ENCODE measurements at places on chromosomes 12 and 14. TPM values are rescaled to one million over a fixed set of nuclear protein-coding genes. Genes with fewer than 3 reads are reported as not detected.

The RASSF3 gene
- total RNA-seq = 299 TPM

The IGF1 gene
- 48.7 TPM for total RNA-seq

The HOXC12 gene
- not detected for total RNA-seq

The MON2 gene
- 30.0 TPM for total RNA-seq

The BICDL1 gene
- total RNA-seq = 1.2 TPM

The HOTAIR gene
- total RNA-seq = not detected

The OTOGL gene
- total RNA-seq = 0.83 TPM

The CEBPE gene
- not detected for total RNA-seq

DNA sequence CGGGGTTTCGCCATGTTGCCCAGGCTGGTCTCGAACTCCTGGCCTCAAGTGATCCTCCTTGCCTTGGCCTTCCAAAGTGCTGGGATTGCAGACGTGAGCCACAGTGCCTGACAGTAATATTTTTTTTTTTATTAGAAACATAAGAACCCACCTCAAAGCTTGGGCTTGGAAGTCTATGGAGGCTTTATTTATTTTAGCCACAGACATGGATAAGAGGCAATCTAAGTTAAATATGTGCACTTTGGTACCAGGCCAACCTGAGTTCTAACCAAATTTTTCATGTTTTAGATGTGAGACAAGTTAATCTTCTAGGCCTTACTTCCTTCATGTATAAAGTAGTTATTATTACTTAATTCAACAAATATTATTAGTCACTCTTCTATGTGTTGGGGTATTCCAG lies 96.9 kb downstream of the RAD51B start:
- H3K4me1 ChIP-seq = peaks cover 10% of the 10 kb centered on the region
- no peak overlapping the region for H3K4me3 ChIP-seq
- H3K36me3 ChIP-seq = no peaks in the 10 kb centered on the region
- no peaks in the 10 kb centered on the region for H3K27me3 ChIP-seq

DNA sequence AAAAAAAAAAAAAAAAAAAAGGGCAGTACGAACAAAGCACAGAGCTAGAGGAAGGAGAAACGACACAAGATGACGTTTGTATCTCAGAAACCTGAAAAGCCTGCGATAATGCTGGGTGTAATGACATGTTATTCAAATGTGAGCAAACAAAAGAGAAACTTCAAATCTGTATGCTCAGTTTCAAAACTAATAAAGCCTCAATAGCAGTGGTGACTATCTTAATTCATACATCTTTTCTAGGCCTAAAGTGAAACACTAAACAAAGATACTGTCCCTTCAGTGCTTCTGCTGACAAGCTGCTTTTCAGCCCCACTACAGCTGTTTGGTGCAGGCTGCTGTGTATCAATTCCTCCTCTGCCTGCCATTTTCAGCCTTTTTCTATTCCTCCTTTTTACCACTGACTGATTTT lies 15.8 kb downstream of the ITPR2 start:
- H3K4me1 ChIP-seq = peaks cover 18% of the 10 kb centered on the region
- no peaks in the 10 kb centered on the region for H3K36me3 ChIP-seq
- no peak overlapping the region for H3K27ac ChIP-seq
- DNase-seq = no peak

DNA sequence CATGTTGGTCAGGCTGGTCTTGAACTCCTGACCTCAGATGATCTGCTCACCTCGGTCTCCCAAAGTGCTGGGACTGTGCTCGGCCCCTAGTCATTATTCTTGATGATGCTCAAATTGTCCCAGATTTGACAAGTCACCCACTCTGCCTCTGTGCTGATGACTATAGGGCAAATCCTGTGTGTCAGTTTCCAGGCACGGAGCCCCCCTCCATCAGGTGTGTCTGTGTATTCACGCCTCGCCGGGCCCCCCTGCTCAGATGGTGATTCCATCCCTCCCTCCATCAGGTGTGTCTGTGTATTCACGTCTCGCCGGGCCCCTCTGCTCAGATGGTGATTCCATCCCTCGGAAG lies 4.3 kb upstream of the GPR132 start:
- H3K4me3 ChIP-seq = no peak overlapping the region
- no peaks in the 10 kb centered on the region for H3K27me3 ChIP-seq
- H3K36me3 ChIP-seq = no peaks in the 10 kb centered on the region
- no peak for DNase-seq
- no peak overlapping the region for H3K27ac ChIP-seq
- H3K4me1 ChIP-seq = peaks cover 7% of the 10 kb centered on the region

DNA sequence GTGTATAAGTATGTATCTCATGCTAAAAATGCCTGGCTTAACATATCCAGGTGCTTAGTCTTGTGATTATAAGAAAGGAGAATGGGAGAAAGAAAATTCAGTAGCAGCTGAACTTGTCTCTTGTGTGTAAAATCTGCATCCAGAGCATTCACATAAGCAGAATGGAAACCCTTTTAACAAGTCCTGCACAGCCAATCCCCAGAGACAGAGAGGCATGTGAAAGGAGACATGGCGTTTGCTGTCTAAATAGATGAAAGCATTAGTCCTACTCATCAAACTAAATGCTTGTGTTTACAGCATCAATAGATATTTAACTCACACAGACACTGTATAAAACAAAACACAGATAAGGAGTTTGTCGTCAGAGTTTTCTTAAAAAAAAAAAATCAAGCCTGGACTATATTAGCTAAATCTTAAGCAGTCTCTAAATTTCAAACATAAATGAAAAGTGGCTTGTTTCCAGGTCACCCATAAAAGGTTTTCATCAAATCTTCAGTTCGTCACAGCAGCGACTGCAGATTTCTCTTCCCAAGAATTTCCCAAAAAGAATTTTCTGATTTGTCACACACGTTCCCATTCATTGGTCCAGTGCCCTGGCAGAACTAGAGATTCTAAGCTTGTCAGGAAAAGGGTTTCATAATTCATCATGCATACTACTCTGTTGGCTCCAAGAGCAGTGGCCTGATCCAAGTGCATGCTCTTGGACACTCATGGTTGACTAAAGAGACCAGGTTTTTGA lies 249.2 kb downstream of the BTG1 start:
- DNase-seq = no peak
- H3K27me3 ChIP-seq = no peaks in the 10 kb centered on the region
- no peaks in the 10 kb centered on the region for H3K36me3 ChIP-seq
- H3K27ac ChIP-seq = no peak overlapping the region

DNA sequence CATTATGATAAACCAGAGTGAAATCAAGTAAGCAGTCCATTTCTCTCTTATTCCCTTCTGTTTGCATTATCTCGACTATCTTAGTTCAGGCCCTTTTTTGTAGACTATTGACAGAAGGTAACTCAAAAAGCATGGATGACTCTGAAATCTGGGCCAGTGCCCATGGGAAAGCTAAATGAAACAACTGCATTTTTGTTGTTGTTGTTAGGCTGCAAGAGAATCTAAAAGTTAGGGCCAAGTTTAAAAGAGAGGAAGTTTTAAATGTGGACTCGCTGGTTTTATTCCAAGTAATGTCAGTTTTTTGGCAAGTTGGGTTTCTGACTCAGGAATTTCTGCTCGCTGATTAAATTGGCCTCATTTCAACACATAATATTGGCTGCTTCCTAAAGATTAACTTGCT lies 201.1 kb downstream of the PIK3C2G start:
- DNase-seq = no peak
- peaks cover 14% of the 10 kb centered on the region for H3K4me1 ChIP-seq
- no peak overlapping the region for H3K27ac ChIP-seq
- no peaks in the 10 kb centered on the region for H3K36me3 ChIP-seq
- H3K4me3 ChIP-seq = no peak overlapping the region

GRCh38 chr12:89568484-89568883 lies 42.6 kb upstream of the POC1B start:
- H3K36me3 ChIP-seq = no peaks in the 10 kb centered on the region
- peak; percentile 12 for DNase-seq
- H3K4me3 ChIP-seq = no peak overlapping the region
- no peaks in the 10 kb centered on the region for H3K27me3 ChIP-seq
- no peaks in the 10 kb centered on the region for H3K4me1 ChIP-seq

- H3K36me3 ChIP-seq = no peaks in the 10 kb centered on the region
- H3K27me3 ChIP-seq = no peaks in the 10 kb centered on the region
- H3K27ac ChIP-seq = no peak overlapping the region
- no peak overlapping the region for H3K4me3 ChIP-seq
- DNase-seq = no peak
Observed at GRCh38 chr12:42791399-42791798, 201.9 kb upstream of the PRICKLE1 start.

- H3K36me3 ChIP-seq = no peaks in the 10 kb centered on the region
- no peak for DNase-seq
- H3K27ac ChIP-seq = no peak overlapping the region
- H3K4me1 ChIP-seq = no peaks in the 10 kb centered on the region
Observed at GRCh38 chr12:18153826-18154225, 63.8 kb upstream of the RERGL start.

- peaks cover 84% of the 10 kb centered on the region for H3K36me3 ChIP-seq
- no peak overlapping the region for H3K4me3 ChIP-seq
- no peak overlapping the region for H3K27ac ChIP-seq
- no peak for DNase-seq
- H3K27me3 ChIP-seq = no peaks in the 10 kb centered on the region
Observed at GRCh38 chr12:29752121-29752520, 31.6 kb downstream of the TMTC1 start.

- H3K4me3 ChIP-seq = no peak overlapping the region
- H3K36me3 ChIP-seq = no peaks in the 10 kb centered on the region
- DNase-seq = no peak
- H3K27me3 ChIP-seq = no peaks in the 10 kb centered on the region
- H3K27ac ChIP-seq = no peak overlapping the region
Observed at GRCh38 chr14:99156090-99156425, 115.9 kb downstream of the BCL11B start.

- H3K36me3 ChIP-seq = no peaks in the 10 kb centered on the region
- no peak for DNase-seq
- H3K27ac ChIP-seq = no peak overlapping the region
- H3K27me3 ChIP-seq = no peaks in the 10 kb centered on the region
Observed at GRCh38 chr14:105817971-105818711, 291.8 kb downstream of the TMEM121 start.

DNA sequence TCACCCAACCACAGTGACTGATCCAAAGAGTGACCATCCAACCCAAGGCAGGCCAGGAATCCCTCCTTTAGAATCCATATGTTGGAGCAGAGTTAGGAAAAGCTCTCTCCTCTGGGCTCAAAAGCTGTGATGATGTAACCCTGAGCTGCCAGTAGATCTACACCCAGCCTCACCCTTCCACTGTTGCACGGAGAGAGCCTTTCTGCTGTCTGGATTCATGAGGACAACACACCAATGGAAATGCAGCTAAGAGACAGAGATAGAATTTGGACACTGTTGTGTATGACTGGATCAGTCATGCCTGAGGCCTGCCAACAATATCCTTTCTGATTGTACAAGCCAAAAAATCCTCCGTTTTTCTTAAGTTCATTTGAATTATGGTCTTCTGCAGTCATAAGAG lies 4.4 kb upstream of the OR6J1 start:
- no peak overlapping the region for H3K27ac ChIP-seq
- no peaks in the 10 kb centered on the region for H3K36me3 ChIP-seq
- no peaks in the 10 kb centered on the region for H3K27me3 ChIP-seq
- H3K4me3 ChIP-seq = no peak overlapping the region

DNA sequence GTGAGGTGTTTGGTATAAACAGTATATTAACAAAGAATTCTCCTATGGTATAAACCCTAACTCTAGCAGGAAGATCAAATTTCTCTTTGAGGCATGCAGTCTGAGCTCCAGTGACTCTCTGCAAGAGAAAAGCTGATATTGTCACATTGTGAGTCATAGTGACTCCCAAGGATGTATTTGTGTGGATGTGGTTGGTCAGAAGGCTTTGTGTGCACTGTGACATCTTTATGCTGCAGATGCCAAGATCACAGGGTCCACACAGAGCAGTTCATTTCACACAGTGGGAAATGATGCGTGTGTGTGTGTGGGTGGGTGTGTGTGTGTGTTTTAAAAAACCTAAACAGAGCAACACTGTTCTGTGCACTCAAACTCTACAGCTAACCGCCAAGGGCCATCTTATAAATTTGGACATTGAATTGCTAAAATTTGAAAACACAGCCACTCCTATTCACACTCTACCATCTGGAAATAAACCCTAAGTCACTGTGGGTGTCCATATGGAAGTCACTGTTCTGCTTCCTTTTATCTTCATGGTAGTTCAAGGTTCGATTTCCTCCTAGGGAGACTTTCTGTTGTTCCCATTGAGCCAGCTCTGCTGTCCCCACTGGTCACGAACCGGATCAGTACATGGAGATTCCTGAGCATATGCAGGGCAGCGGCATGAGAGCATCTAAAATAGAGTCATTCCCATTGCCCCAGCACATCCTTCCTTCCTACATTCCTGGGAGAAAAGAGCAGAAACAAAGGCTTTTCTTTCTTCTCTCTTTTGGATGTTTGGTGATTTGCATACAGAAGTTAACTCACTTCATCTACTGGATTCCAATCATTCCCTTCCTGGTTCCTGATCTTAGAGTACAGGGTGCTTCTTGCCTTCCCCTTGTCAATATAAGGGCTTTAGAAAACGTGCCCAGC lies 727.6 kb downstream of the DIO2 start:
- no peak overlapping the region for H3K27ac ChIP-seq
- no peaks in the 10 kb centered on the region for H3K36me3 ChIP-seq
- H3K27me3 ChIP-seq = no peaks in the 10 kb centered on the region
- H3K4me1 ChIP-seq = peaks cover 7% of the 10 kb centered on the region
- H3K4me3 ChIP-seq = no peak overlapping the region

DNA sequence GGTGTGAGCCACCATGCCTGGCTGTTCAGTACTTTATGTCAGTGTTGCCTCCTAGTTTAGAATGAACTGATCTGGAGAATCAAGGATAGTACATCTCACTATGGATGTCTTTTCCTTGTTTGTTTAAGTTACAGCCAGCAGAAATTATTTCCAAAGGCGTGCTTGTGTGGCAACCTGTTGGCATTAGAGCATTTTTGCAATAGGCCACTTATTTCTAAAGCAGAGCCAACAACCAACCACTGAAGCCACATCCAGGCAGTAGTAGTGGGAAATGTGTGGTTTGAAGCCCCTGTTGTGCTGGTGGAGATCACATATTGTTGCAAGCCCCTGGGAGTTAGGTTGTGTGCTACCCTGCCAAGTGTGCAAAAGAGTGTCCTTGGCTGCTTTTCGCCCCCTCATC lies 3.7 kb downstream of the ANO6 start:
- H3K4me3 ChIP-seq = peak overlapping the region; percentile 90
- no peak for DNase-seq
- no peaks in the 10 kb centered on the region for H3K36me3 ChIP-seq
- no peaks in the 10 kb centered on the region for H3K27me3 ChIP-seq
- H3K27ac ChIP-seq = peak overlapping the region; percentile 96

DNA sequence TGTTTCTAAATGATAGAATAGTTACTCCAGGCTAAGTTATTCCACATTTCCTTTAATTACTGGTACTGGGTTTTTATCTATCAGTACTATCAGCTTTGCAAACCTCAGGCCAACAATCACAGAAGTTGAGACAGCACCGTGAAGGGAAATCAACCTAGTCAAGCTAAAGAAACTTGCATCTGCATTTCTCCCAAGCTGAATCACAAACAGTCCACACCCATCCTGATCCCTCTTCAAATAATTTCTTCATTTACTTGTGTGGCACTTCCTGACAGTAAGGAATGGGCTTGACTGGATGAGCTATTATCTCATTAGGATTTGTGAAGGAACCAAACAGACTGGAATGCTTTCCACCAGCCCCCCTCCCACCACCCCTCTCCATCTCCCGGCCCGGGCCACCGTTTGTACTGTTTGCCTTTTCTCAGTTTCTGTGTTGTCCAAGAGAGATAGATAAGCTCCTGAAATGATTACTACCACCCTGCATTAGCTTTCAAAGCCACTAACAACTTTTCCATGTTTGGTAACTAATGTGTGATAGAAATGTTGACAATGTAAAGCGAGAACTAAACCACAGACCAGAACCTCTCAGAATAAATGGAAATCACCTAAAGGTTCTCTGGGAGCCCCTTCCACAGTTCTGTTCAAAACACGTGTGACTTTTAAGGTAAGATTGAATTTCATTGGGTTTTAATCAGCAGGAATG lies 236.3 kb downstream of the SLC25A21 start:
- H3K4me1 ChIP-seq = no peaks in the 10 kb centered on the region
- no peaks in the 10 kb centered on the region for H3K36me3 ChIP-seq
- H3K4me3 ChIP-seq = no peak overlapping the region
- H3K27ac ChIP-seq = no peak overlapping the region
- DNase-seq = no peak
- H3K27me3 ChIP-seq = no peaks in the 10 kb centered on the region

Measured in esophagus muscularis mucosa (tissue), 4 donors.